ENCODE measurements at places on chromosomes 4 and X. TPM values are rescaled to one million over a fixed set of nuclear protein-coding genes. Genes with fewer than 3 reads are reported as not detected.

GRCh38 chr4:137655302-137655701 is 123.0 kb upstream of the PCDH18 start:
- no peak for DNase-seq

Gene TMEM35A
- 1.9 TPM for total RNA-seq

DNA sequence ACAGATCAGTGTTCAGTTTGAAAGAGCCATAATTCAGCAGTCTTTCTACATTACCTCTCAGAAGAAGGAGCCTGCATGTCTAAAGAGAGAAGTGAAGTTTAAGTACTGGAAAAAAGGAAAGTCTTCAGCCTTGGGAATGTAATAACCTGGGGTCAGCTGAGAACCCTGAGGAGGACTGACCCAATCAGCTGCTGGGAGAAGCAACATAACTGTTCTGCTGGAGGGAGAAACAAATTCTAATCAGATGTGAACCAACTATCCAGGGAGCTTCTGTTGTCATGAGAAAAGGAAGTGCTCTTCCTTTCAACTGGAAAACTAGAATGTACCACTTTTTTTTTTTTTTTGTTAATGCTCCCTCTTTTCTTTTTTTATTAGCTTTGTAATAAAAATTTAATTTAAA is 64.5 kb upstream of the PDE5A start:
- no peak for DNase-seq

- no peak for DNase-seq
Observed at GRCh38 chr4:12139296-12139695, 710.6 kb upstream of the HS3ST1 start.

DNA sequence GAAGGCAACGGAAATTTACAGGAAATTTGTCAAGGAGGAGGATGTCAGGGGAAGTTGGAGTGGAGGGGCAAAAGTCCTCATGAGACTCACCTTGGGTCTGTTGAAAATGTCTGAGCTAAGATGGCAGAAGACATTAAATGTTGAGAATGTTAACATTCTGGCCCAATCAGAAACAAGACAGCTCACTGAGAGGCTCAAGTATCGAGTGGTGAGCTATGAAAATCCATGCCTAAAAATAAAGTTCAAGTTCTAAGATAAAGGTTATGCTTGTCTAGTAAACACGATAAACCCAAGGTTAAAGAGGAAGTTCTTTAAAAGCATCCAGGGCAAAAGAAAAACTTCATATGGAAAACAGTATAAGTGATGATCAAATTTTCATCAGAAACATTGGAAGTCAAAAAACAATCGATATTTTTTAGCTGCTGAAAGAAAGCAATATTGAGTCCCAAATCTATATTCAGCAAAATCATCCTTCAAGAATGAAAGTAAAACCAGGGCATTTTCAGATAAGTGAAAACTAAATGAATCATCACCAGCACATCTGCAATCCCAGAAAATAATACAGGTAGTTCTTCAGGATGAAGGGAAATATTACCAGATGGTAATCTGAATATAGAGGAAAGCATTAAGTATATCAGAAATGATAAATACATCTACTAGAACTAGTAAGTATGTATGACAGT is 462.4 kb downstream of the TLL1 start:
- no peak for DNase-seq

- no peak for DNase-seq
Observed at GRCh38 chr4:61953386-61953785, 753.3 kb downstream of the ADGRL3 start.

Gene BRS3
- not detected for total RNA-seq

Gene CHST7
- 61.7 TPM for total RNA-seq

DNA sequence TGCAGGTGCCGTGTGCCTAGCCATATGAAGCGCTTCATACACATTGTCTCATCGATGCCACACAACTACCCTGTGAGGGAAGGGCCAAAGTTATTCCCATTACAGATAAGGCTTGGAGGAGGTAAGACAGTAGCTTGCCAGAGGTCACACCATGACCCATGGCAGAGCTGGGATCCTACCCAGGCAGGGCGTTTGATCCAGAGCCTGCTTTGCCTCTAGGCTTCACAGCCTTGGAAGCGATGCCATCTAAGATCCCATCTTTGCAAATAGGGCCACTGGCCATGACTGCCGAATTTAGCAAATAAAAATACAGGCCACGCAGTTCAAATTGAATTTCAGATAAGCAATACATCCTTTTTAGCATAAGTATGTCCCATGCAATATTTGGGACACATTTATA is 358.2 kb downstream of the BCOR start:
- no peak for DNase-seq

DNA sequence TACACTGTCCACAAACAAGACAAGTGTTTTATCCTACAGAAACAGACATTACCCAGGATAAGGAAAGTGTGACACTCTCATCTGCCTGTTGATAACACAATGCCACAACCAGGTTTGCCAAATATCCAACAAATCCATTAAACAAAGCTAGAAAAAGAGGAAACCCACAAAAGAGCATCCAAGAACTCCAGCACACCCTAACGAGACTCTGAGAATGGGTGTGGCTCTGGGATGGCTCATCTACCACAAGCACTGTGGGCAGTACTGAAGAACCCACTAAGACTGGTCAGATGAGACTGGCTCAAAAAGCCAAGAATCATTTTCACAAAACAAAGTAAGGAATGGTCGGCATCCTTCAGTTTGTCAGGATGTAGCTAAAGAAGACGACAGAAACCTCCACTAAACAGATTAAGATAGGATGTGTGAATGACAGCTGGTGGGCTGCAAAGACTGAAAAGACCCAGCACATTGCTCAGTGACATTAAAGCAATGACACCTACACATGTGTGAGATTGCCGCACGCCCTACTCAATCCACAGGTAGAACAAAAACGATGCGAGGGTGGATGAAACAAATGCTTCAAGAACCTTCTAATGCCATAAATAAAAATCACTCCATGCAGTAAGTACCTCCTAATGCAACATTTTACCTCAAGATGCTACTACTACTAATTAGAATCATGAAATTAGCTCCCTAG is 14.7 kb downstream of the ATP8A1 start:
- no peak for DNase-seq

DNA sequence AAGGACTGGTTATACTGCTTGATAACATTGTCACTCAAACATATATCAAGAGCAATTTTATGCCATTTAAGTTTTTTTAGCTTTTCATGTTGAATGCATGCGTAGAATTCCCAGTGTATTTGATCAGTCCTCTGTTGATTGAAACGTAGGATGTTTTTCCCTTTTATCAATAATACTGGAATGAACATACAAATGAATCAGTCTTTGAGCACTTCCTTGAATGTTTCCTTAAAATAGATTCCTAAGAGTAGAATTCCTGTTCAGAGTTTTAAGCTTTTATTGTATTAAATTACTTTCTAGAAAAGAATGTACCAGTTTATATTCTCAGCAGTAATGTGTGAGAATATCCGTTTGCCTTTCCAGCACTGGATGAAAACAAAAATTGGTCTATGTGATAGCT is 37.8 kb downstream of the ADD1 start:
- DNase-seq, result no peak

GRCh38 chr4:60089546-60090273 is 1110.4 kb upstream of the ADGRL3 start:
- DNase-seq, result no peak

Gene HHIP
- total RNA-seq, result 90.9 TPM

DNA sequence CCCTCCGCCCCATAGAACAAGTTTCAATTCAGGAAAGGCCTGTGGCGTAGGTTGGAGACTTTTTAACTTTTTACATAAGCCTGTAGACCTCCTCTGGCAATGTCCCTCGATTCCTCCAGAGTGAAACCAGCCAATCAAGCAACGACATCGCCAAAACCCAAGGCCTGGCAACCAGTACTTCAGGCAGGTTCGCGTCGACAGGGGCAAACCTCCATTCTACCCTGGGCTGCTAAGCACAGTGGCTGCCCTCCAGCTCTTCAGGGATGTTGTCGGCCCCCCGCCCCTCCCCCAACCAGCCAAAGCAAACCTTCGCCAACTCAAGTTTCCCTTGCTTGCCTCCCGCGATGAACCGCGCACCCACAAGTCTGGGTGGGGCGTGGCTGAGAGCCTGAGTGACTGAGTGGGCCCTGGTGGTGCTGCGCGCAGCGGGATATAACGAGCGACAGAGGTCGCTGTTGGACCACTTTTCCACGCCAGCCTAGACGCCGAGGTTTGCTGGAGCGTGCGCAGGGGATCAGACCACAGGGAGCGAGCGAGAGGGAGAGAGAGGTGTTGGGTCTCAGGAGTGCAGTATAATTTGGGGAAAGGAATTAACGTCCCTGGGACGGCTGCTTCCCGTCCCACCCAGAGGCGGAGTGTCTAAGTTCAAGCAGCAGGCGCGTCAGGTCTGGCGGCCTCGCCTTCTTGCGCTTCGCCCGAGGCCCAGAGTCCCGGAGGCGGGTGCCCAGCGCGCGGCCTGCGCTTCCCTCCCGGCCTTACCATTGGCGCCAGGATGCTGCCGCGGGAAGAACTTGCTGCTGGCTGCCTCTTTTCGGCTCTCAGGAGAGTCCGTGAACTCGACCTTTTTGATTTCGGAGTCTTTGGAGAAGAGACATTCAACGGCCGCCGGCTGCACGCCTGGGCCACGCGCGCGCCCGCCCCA is 9.0 kb upstream of the PITX2 start:
- peak; percentile 74 for DNase-seq

DNA sequence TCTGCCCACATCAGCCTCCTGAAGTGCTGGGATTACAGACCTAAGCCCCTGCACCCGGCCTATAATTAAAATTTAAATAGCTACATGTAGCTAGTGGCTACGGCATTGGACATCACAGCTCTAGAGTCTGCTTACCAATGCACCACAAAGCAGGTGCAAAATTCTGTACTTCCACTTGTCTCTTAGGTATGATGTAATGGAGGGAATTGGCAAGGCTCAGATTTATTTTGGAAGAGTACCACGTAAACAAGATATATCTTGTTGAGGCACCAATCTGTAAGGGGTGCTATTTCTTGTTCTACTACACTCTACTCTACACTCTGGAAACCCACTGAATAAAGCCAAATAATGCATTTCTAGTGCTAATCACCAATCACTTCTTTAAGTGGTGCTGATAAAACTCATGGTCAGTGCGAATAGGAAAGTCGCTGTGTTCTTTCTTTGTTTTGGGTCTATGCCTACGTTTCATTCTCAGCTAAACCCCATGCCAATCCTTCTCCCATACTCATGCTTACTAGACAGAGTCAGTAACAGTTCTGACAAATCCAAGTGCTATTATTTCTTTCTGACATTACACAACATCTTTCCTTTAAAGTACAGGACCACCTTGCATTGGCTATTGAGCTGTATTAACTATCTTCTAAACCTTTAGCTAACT is 92.3 kb downstream of the GC start:
- DNase-seq, result no peak

GRCh38 chrX:39016556-39016955 is 215.3 kb downstream of the MID1IP1 start:
- no peak for DNase-seq

Gene TRAPPC11
- total RNA-seq, result 24.0 TPM

DNA sequence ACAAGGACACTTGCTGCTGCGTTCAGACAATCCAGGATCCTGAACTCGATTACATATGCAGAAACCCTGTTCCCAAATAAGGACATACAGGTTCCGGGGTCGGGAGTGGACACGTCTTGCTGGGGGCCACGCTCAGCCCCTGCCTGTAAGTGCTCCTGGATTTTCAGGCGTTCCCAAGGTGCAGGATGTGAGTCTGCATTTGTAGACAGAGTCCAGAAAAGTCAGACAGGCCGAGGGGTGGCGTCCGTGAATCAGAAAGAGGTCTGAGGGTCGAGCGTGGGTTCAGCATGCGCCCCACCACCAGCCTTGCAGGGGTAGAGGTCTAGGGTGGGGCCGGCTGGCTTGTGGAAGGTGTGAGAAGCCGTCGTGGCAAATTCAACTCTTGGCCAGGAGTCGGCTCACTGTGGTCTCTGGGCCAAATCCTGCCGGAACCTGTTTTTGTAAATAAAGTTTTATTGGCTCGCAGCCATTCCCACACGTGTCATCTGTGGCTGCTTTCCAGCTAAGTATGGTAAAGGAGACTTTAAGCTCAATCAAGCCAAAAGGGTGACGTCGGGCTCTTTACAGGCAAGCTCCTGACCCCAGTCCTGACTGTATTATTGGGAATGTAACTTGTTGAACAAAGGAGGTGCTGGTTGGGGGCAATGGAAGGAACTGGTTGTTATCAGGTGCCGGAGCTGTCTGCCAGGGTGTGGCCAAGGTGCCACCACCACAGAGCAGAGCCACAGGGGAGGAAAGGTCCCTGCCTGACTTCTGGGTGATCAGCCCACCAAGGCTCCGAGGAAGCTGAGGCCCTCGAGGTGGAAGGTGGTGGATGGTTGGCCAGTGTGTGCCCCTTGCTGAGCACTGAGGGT is 7.4 kb downstream of the DOK7 start:
- peak; percentile 43 for DNase-seq

DNA sequence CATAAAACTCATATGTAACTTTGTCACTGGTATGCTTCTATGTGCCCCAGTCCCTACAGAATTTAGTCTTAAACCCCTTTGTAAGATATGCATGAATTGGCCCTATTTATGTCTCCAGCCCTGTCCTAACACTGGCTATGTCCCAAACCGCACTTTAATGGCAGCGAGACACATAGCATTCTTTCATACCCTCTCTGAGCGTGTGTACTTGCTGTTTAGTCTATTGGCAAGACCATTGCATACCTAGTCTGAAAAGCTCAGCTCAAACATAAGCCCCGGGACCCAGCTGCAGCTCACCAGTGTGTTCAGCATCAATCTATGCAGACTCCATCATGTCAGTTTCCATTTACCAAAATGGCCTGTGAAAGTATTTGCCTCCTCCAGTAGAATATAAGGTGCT is 1018.4 kb upstream of the TENM3 start:
- no peak for DNase-seq

DNA sequence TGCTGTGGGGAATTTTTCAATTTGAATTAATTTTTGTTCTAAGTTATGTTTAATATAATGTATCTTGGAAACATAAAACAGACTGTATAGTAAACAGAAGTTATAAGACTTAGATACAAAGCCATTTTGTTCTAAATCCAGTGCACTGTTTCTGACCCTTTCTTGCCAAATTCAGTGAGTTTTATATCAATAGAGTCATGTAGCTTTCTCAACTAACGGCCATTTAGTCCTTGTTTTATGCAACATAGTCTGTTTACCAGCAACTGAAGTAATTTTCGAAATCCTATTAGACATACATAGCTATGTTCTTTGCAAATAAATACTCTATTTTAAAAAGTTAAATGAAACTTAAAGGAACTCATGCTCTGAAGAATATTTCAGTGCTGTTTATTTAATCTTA is 242.8 kb downstream of the ADGRL3 start:
- no peak for DNase-seq

GRCh38 chr4:8502836-8503585 is 62.4 kb downstream of the TRMT44 start:
- DNase-seq, result no peak

Gene NEIL3
- 2.3 TPM for total RNA-seq

- DNase-seq, result no peak
Observed at GRCh38 chrX:139725720-139726119, 17.8 kb upstream of the MCF2 start.

DNA sequence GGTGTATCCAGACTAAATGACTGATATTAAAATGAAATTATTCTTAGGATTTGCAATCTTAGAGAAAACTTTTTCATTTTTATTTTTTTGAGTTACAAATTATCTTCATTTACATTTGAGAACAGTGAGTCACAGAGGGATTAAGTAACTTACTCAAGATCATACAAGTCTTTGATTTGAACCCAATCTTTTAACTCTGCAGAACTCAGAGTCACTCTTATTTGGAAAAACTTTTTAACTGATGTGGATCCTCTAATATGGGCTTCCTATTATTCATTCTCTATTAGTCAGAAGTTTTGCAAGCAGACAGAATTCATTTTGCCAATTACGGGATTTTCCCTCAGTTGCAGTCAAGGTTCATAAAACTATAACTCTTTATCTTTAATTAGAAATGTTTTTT is 20.1 kb downstream of the HPRT1 start:
- DNase-seq, result no peak

- DNase-seq, result no peak
Observed at GRCh38 chrX:68843992-68844391, 15.2 kb downstream of the EFNB1 start.

Gene SPP1
- not detected for total RNA-seq
